ENCODE measurements at places on chromosomes 4 and X. TPM values are rescaled to one million over a fixed set of nuclear protein-coding genes. Genes with fewer than 3 reads are reported as not detected.

- no peak for ATAC-seq
Observed at GRCh38 chr4:149801416-149801815, 14.2 kb downstream of the IQCM start.

GRCh38 chrX:155841232-155841631 is 39.9 kb upstream of the VAMP7 start:
- ATAC-seq: no peak

DNA sequence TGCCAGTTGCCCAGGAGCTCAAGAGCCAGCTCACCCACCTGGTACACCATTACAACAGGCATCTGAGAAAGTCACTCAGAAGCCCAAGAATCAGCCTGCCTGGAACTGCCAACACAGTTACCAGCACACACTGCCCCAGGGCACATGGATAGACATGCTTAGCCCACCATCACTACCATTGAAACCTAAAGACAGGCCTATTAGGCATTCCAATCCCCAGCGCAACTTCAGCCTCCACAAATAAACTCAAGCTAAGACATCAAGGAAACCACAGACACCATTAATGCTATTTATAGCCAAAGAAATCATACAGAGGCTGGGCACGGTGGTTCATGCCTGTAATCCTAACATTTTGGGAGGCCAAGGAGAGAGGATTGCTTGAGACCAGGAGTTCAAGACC is 42.3 kb downstream of the ATRX start:
- no peak for ATAC-seq

DNA sequence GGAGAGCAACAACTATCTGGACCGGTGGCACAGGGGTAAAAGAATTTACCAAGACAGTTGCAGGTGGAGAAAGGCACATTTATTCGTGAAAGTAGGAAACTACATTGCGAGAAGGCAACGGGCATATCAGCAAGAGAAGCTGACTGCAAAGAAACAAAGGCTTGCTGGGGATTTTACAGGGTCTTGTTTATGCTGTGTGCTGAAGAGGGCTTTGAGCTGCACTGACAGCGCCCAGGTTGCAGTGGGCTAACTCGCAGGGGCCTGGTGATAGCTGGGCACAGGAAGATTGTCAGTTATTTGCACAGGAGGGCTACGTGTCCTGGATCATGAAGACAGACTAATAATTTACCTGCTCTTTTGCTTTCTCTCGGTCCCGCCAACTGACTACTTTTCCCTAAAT is 10.7 kb downstream of the TLR3 start:
- ATAC-seq: no peak

GRCh38 chrX:13147733-13148132 is 103.3 kb upstream of the FAM9C start:
- ATAC-seq: no peak

DNA sequence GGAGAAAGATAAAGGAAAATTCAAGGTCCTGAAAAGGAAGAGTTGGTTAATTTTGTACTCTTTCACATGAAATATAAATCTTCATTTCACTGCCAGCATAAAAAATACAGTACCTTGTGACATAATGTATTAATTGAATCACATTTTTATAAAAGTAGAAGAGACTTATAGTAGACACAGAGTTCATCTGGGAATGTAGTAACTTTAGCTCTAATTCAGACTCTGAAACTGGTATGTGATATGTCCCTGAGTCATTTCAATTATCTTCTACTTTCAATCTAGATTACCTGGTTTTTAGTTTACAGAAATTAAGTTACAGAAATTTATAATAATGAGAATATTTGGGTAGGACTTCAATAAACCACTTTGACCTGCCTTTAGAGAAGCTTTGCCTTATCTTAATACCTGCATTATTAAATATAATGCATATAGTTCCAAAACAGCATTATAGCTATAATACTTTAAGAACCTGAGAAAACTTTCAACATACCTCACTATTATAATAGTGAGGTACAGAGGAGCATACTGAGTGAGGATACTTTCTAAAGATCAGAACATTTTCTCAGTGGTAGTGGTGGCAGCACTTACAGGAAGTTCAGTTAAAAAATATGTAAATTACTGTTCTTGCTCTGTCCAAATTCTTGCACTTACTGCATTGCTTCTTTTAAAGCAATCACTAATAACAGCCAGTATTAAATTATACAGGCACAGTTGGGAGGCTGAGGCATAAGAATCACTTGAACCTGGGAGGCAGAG is 11.2 kb downstream of the NEK1 start:
- ATAC-seq: no peak

DNA sequence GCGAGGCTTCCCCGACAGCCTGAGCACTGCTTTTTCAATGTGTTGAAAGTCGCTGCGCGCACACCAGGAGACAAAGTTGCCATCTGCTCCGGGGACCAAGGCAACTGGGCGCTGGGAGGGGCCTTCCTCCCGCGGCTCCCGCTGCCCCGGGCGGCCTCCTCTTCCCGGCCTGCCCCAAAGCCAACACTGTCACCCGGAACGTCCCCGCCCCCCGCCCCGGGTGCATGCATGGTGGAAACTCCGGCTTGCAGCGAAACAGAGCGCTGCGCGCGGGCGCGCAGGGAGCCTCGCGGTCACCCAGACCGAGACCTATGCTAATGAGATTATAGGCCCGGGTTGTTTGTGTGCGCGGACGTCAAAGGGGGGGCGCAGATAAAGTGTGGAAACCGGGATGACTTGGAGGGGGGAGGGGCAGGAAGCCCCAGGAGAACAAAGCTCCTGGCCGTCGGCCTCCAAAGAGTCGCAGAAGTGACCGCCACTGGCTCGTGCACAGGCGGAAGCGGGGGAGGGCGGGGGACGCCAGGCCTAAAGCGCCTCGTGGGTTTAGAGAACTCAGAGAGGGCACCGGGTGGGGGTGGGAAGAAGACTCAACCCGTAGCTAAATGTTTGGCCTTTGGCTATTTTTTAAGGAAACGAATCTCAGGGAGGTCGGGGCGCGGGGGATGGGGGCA is 88.8 kb downstream of the BCOR start:
- no peak for ATAC-seq

DNA sequence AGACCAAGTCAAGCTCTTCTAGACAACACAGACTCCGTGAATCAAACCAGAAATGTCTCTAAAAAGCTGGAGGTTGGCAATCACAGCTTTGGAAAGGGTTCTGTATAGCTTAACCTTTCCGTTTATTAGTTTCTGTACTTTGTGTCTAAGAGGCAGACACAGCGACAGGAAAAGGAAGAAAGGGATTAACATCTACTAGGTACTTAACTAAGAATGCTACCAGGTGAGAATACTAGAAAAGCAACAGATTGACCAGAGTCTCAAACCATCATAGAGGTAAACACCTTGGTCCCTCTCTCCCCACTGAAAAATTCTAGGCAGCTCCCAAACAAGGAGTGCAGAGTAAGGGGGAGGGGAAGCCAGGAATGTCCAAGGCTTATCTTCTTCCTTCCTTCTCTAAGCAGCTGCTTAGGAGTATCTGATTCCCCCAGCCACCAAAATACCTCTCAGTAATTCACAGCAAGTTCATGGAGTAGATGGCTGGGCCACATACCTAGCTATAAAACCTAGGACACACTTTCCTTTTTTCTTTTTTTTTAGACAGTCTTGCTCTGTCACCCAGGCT is 80.8 kb downstream of the APBB2 start:
- no peak for ATAC-seq

GRCh38 chrX:111133389-111133788 is 37.4 kb downstream of the PAK3 start:
- ATAC-seq: no peak

DNA sequence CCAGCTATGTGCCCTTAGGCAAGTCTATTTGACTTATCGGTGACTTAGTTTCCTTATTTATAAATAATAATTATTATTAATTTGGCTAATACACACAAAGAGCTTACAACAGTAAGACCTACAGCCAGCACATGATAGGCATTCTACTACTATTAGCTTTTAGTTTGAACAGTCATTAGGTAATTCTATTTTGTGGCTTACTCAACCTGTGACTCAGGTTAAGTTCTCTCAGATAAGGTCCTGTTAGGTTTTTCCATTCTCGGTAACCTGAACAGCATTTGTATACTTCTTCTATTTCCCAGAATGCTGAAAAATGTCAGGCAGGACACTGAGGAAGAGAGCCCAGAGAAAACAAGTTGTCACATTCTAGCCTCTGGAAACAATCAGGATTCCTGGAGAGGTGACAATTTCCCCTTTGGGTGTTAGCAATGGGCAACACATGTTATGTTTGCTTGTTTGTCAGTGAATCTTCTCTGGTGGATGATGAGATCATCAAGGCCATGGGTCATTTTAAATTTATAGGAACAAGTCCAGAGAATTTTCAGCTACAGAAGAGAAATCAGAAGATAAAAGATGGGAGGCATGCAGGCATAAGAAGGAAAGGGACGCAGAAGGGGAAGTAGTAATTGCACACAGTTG is 2144.7 kb downstream of the PCDH7 start:
- ATAC-seq: no peak

PLCXD1 gene
- 6.9 TPM for total RNA-seq

SFRP2 gene
- 22.3 TPM for total RNA-seq

EIF4E gene
- 94.2 TPM for total RNA-seq

GPR143 gene
- not detected for total RNA-seq

GJB1 gene
- not detected for total RNA-seq

All from gastroesophageal sphincter (tissue), 4 donors.